ENCODE measurements at places on chromosomes 1 and 21.

- DNase-seq: no peak
Observed at GRCh38 chr1:154353966-154354365, 28.6 kb downstream of the ATP8B2 start.

GRCh38 chr21:40187946-40188654 is 320.9 kb downstream of the PCP4 start:
- DNase-seq: no peak

GRCh38 chr1:43949678-43950077 is 2.9 kb downstream of the IPO13 start:
- no peak for DNase-seq

DNA sequence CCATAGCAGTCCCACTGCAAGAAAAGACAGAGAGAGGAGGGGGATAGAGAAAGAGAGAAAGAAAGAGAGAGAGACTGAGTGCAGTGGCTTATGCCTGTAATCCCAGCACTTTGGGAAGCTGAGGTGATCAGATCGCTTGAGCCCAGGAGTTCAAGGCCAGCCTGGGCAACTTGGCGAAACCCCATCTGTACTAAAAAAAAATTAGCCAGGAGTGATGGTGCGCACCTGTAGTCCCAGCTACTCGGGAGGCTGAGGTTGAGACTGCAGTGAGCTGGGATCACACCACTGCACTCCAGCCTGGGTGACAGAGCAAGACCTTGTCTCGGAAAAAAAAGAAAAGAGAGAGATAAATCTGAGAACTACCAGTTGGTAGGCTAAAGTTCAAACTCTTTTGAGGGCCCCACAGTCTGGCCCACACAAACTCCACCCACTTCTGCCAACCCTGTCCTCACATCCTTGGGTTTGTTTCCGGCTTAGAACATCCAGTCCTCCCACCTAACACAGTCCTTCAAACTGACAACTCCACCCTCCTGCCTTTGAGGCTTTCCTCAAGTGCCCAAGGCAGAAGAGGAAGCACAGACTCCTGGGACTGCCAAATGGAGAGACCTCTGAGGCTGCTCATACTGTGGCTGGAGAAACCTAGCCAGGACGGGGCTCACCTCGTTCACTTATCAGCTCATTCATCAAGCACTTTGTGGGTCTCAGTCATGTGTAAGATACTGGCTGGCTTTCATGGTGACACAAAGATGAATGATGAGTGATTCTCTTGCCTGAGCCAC is 20.1 kb downstream of the TFAP2E start:
- no peak for DNase-seq

GRCh38 chr1:58529284-58529683 is 17.2 kb downstream of the OMA1 start:
- no peak for DNase-seq

GRCh38 chr1:182601913-182602312 is 2.3 kb downstream of the RGS16 start:
- DNase-seq: no peak

DNA sequence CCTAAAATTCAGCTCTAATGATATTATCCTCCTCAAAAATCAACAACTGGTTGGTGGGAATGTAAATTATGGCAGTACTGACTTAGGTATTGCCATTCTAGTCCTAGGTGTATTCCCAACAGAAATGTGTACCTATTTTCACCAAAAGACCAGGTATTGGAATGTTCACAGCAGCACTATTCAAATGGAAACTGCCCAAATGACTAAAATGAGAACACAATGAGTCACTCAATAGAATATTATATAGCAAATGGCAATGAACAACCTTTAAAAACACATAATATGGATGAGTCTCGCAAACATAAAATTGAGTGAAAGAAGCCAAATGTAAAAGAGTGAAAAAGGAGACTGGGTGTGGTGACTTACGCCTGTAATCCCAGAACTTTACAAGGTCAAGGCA is 44.9 kb downstream of the GADD45A start:
- DNase-seq: no peak

DNA sequence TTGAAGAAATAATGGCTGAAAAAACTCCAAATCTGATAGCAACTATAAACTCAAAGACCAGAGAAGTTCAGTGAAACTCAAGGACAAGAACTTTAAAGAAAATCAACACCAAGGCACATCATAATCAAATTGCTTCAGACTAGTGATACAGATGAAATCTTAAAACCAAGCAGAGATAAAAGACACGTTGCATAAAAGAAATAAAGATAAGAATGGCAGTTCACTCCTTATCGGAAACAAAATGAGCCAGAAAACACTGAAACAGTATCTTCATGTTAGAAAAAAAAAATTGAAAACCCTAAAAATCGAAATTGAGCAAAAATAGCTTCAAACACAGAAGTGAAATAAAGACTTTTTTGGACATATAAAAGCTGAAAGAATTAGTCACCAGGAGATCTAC is 4.6 kb upstream of the RAB4A start:
- no peak for DNase-seq

DNA sequence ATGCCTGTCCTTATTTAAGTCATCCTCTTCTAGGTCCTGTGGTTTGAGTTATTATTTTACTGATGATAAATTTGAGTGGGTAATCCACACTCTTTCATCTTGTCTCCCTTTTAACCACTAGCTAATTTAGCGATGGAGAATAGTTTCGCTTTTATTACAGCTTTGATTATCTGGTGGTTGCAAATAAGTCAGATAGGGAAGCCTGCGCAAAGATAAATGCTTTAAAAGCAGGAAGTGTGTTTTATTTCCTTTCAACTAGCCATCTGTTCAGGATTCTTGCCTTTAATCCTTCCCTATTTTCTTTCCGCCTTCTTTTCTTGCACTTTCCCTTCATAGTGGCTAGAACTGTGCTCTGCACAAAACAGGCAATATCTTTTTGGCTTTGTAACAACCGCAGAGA is 129.0 kb downstream of the TGFB2 start:
- DNase-seq: no peak
